Endothelial cell of coronary artery (primary cell): ENCODE measurements at places on chromosomes 13 and 19. TPM values are rescaled to one million over a fixed set of nuclear protein-coding genes. Genes with fewer than 3 reads are reported as not detected.

CRX gene
- not detected in 2 replicates for total RNA-seq

OR4F17 gene
- 0.09 TPM in 1 of 2 replicates, not detected in the other for total RNA-seq

KCNN1 gene
- under 0.01 and 0.09 TPM in 2 replicates for total RNA-seq

DACH1 gene
- 4.0 and 6.7 TPM in 2 replicates for total RNA-seq

COL5A3 gene
- 2.4 TPM in 1 of 2 replicates, not detected in the other for total RNA-seq

ANGPTL8 gene
- not detected in 2 replicates for total RNA-seq

TMEM190 gene
- total RNA-seq = not detected in 2 replicates

CFAP97D2 gene
- total RNA-seq = not detected in 2 replicates

CSNK1A1L gene
- not detected in 2 replicates for total RNA-seq

CAPN12 gene
- not detected in 2 replicates for total RNA-seq

SULT2A1 gene
- total RNA-seq = not detected in 2 replicates

SERPINE3 gene
- not detected in 2 replicates for total RNA-seq

CAPS gene
- 1.3 and 3.5 TPM in 2 replicates for total RNA-seq

TUBB4A gene
- total RNA-seq = not detected in 2 replicates

PAK4 gene
- total RNA-seq = 7.0 and 9.9 TPM in 2 replicates

ZNF491 gene
- 0.90 and 2.4 TPM in 2 replicates for total RNA-seq
